NAMALWA (cell line): ENCODE measurements at places on chromosomes 1 and 21.
A peak's percentile ranks its signal among the peaks of the same experiment; 100 is the strongest.

DNA sequence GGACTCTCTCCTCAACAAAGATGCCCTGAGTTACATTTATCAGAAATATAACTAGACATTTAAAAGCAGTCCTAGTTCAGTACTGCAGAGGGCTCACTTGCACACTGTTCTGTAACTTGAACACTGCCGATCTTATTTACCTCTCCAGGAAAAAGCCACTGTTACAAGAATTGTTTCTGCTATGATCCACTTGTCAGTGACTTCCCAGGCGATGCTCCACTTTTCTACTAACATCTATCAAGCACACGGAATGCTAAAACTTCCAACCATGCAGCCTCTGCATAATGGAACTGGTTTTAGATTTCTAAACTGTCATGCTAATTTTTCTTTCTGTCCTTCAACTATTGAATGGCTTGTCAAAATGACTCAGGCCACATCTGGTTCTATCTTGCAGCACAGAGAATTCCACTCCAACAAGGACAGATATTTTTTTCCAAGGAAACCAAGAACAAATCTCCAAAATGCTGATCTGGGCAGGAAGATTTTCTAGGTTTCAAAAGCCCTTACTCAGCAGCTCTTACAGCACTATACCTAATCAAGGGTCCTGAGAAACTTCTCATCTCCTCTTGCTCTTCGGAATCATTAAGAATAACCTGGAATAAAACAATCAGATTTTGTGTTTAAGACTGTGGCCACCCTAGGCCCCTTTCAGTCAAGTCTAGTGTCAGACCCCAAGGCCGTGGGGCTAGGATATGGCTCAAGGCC, 9.9 kb downstream of the SEC16B start:
- DNase-seq = peak; percentile 26

- peak; percentile 53 for DNase-seq
Observed at GRCh38 chr1:50080904-50081586, 27.7 kb upstream of the ELAVL4 start.

DNA sequence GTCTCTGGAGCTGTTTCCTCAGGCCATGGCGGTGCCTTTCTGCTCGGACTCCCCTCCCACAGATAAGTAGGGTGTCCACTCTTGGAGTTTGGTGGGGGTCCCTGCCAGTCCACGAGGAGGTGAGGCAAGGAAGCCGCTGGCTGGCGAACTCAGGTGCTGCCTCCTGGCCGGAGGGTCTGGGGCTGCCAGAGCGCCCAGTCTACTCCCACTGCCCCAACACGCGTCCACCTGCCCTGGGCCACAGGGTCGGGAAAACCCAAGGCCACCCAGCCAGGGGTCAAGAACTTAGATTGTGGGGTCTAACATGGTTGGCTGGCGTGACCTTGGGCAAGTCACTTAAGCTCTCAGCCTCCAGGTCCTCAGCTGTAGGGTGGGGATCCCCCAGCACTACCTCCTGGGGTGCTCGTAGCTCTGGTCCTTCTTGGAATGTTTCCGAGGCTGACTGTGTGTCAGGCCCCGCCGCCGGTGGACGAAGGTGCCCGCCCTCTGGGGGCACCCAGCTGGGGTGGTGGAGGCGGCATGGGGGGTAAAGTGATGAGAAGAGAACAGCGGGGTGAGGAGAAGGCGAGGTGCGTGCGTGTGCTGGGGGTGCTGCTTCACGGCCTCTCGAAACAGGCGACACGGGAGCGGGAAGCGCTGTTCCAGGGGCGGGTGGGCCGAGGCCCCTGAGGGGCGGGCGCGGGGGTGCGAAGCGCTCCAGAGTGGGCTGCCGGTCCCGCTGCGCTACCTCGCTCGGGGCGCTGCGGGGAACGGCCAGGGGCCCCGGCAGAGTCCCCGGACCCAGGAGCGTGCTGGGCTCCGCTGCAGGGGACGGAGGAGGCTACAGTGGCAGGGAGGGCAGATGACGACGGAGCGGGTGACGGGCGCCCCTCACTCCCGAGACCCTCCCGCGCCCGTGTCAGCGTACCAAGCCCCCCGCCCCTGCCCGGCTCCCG, 1.2 kb downstream of the SH2D5 start:
- DNase-seq = no peak

GRCh38 chr1:230261928-230262650, 164.0 kb downstream of the PGBD5 start:
- no peak for DNase-seq

DNA sequence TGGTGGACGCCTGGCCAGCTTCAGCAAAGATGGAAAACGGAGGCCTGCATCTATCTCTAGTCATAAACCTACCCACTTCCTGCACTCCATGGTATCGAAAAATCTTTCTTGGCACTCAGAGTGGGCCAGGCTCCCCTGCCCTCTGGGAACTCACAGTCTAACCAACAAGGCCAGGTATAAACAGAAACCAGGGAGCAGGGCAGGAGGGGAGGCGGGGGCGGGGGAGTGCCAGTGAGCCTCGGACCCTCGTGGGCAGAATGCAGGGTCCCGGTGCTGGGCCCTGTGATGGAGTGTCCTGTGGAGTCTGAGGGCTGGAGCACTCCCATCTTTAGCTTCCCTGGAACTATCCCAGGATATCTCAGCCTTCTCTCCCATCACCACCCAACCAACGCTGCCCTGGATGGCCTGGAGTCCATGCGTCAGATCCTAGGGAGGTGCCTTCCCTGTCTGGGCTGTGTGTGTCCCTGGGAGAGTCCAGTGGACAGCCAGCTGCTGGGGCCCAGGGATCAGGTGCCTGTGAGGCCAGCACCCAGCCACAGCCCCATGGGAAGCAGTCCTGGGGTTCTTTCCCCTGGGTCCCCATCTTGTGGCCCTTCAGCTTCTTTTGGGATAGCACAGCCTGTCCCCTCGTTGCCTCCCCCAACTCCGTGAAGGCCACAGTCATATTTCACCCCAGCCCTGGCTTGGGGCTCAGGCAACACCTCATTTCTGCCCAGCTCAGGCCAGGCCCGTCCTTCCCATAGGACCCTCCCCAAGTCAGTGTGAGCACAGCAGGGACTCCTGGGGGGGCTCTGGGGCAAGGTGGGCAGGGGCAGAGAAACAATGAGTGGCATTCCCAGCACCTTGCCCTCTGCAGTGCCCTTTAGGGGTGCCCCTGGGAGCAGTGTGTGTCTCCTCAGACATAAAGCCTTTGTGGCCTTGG, 1.1 kb upstream of the EPS8L3 start:
- no peak for DNase-seq

DNA sequence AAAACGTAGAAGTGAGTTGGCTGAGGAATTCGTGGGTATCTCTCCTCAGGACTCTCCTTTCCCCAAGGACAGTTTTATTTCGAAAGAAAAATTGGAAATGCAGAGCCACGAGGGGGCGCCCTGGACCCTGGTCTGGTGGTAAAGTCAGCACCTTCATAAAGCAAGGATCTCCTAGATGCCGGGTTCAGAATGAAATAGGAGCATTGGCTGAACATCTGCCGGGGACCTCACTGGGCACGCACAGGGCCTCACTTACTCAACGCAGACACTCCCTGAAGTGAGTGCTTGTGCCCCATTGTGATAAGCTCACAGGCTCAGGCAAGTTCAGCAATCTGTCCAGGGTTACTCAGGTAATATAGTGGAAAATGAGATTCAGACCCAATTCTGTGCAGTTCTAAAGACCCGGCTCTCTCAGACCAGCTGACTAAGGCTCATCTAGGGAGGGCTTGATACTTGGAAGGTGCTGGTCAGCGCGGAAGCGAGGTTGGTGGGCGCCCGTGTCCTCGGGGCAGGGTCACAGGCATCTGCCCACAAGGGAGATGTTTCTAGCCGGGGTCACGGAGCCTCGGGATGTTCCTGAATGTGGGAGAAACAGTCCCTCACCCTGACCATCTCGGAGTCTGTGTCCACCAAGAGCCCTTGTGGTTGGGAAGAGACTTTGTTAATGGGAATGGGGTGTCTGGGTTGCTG, 55.7 kb upstream of the ETV3 start:
- peak; percentile 88 for DNase-seq

DNA sequence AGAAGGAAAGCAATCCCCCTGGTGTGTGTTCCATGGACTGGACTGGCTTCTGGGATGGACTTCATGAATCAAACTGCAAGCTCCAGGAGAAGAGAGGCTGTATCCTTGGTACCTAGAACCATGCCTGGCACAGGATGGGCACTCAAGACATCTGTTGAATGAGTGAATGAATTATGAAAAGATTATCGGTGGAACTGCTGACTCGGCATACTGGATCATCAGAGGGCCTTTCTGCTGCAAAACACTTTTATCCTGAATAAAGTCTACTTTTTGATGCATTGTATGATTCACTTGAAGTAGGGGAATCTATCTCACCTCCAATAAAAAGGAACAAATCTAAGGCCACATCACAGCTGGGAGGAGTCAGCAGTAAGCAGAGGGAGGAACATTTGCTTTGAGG, 42.9 kb downstream of the DDX20 start:
- DNase-seq = no peak

GRCh38 chr1:71792264-71792663, 490.1 kb downstream of the NEGR1 start:
- DNase-seq = no peak

GRCh38 chr1:93056214-93056613, 22.9 kb upstream of the MTF2 start:
- DNase-seq = peak; percentile 30

GRCh38 chr1:85581802-85582686, 1.5 kb downstream of the CCN1 start:
- no peak for DNase-seq

DNA sequence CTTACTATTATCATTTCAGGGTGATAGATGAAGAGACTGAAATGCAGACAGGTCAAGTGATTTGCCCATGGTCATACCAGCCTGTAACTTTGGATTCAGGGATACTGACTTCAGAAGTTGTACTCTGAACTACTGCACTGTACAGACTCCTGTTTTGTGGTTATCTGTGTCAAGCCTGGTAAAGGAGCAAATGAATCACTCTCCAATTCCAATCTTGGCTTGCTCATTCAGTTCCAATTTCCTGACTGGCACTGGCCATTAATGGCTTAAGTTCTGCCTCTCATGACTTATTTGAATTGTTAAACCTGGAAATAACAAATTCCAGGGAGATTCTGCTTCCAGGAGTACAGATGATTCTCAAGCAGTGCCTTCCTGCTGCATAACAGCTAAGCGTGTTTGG, 45.4 kb upstream of the PLD5 start:
- DNase-seq = no peak

DNA sequence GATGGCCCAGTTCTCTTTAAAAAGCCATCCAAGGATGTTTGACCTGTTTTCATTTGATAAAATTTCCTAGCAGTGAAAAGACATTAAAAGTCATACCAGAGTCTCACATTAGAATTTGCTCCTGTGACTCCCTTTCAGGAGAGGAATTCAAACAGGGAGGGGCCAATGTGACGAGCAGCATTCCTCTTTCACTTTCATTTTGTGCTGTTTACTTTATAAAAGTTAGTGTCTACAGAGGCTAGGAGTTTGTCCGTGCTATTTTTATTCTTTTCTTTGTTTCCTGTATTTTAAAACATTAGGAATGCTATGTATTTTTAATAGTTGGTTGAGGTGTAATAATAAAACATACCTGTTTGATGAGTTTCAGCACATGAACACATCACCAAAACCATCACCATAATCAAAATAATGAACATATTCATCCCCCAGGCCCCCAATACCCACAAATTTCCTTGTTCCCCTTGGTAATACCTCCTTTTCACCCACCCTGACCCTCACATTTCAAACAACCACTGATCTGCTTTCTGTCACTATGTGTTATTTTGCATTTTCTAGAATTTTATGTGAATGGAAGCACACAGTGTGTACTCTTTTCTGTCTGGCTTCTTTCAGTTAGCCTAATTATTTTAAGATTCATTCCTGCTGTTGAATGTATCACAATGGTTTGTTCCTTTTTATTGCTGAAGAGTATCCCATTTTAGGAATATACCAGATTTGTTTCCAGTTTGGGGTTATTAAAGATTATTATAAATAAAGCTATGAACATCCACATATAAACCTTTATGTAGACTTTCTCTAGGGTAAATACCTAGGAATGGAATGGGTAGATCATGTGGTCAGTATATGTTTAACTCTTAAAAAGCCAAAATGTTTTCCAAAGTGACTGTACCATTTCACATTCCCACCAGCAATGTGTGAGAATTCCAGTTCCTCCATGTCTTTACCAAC, 129.5 kb downstream of the TENT5C start:
- peak; percentile 50 for DNase-seq

- DNase-seq = no peak
Observed at GRCh38 chr1:236751935-236752334, 43.2 kb upstream of the MTR start.

DNA sequence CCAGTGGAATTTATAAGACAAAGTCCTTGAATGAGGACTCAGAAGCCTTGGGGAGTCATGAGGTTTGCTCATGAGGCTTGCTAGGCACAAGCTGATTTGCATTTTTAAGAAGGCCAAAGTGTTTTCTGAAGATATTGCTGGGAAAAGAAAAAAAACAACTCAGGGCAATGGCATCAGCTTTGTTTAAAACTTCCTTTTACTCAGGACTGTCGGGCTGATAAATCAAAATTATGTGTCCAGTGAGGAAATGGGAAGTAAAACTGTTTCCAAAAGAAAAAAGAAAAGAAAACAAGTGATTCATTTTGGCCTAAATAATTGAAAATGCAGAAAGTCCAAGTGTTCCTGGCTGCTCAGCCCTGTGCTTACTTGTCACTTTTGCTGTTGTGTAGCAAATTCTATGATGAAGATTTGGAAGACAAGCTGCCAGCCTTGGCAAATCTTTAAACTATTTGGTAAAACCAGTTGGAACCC, 282.4 kb downstream of the HLX start:
- DNase-seq = no peak

GRCh38 chr1:229848752-229849677, 218.0 kb upstream of the GALNT2 start:
- DNase-seq = peak; percentile 63

DNA sequence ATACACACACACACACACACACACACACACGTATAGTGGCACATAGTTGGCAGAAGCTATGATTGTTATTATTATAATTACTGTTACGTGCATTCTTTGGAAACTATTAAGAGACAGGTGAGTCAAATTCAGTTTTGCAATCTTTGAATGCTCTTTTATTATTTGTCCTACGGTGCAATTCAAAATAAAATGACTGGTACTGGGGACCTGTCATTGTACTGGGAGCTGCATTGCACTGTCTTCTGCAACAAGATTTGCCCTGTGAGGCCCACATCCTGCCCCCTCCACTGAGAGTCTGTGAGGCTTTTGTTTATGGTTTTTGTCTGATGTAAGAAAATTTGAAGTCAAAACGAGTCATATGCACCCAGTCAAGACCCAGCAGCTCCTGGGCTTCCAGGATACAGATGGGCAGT, 1.9 kb downstream of the LY9 start:
- peak; percentile 44 for DNase-seq

GRCh38 chr21:38208118-38208517, 48.7 kb upstream of the KCNJ15 start:
- DNase-seq = no peak

- DNase-seq = peak; percentile 13
Observed at GRCh38 chr1:25486602-25487001, 55.9 kb downstream of the MACO1 start.

DNA sequence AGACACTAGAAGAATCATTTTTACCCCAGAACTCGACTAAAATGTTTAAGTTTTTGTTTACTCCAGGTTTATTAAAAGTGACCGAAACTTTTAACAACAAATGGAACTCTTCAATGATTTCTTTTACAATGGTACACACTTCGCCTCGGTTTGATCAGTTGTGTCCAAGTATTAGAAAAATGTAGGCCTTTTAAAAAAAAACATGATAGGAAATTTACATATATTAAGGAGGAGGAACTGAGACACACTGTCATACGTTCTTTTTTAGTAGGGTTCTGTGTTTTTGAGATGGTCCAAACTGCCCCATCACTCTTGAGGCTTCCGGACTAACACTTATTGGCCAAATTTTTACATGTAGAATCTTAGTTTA, 1.3 kb downstream of the PRDM2 start:
- peak; percentile 92 for DNase-seq
